Hematopoietic multipotent progenitor cell treated with erythropoietin and hydrocortisone succinate and interleukin-3 and kit ligand, for 15 days (in vitro differentiated cells): ENCODE measurements at places on chromosomes 4 and X.

DNA sequence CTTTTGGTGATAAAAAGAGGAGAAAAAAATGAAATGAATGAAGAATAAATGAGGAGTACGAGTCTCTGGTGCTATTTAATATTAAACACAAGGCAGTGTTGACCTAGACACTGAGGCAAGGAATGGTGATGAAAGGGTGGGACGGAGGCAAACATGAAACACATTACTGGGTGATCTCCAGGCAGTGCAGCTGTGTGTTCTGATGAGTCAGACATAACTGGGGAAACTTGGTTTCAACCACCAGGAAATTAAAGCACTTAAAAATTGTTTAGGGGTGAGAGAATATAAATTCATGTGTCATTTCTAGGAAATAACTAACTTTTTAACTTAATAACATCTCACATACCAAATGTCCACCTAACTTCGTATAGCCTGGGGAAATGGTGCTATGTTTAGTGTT lies 19.7 kb upstream of the CXCL6 start:
- no peak for DNase-seq

GRCh38 chr4:17230727-17231126 lies 281.2 kb downstream of the QDPR start:
- DNase-seq, result no peak

DNA sequence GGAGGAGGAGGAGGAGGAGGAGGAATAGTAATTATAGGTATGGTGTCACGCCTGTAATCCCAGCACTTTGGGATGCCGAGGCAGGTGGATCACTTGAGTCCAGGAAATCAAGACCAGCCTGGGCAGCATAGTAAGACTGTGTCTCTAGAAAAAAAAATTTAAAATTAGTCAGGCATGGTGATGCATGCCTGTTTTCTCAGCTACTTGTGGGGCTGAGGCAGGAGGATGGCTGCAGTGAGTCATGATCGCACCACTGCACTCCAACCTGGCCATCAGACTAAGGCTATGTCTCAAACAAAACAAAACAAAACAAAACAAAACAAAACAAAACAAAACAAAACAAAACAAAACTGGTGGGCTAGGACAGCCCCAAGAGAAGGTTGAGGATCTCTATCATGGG lies 3.0 kb downstream of the STARD8 start:
- no peak for DNase-seq

DNA sequence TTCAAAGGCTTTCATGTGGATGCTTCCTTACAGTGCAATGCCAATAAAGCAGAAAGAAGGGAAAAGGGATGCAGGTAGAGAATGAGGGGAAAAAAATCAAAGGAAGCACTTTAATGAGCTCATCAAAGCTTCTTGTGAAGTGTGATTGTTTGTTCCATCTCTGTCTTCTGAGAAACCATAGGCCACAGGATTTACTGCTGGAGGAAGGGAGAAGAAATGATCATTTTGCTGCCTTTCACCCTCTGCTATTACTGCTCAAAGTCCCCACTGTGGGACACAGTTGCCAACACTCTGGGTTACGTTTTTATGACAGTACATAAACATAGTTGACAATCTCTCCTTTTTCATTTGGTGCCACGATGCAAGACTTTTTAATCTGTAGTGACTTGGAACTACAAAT lies 558.0 kb upstream of the TECRL start:
- no peak for DNase-seq

GRCh38 chr4:47210828-47211227 lies 179.5 kb downstream of the GABRB1 start:
- DNase-seq, result no peak

- DNase-seq, result no peak
Measured at GRCh38 chr4:4640692-4641091, 98.8 kb upstream of the STX18 start.

DNA sequence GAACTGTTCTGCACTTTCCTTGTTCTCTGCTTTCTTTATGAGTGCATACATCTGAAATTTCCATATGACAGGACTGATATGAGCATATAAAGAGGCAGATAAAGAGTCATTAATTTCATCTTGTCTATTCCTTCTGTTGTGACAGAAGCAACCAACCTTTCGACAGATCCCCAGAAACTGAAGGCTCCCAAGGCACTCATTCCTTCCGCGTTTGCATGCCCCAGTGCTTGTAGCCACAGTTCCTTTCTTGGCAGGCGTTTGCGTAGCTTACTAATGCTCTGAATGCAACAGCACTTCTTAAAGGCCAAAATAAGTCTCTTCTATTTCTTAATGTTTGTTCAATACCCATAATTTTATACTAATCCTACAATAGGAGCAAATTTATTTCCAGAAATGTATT lies 94.0 kb upstream of the TBL1X start:
- no peak for DNase-seq

GRCh38 chr4:17058916-17059741 lies 160.7 kb upstream of the LDB2 start:
- DNase-seq, result no peak

DNA sequence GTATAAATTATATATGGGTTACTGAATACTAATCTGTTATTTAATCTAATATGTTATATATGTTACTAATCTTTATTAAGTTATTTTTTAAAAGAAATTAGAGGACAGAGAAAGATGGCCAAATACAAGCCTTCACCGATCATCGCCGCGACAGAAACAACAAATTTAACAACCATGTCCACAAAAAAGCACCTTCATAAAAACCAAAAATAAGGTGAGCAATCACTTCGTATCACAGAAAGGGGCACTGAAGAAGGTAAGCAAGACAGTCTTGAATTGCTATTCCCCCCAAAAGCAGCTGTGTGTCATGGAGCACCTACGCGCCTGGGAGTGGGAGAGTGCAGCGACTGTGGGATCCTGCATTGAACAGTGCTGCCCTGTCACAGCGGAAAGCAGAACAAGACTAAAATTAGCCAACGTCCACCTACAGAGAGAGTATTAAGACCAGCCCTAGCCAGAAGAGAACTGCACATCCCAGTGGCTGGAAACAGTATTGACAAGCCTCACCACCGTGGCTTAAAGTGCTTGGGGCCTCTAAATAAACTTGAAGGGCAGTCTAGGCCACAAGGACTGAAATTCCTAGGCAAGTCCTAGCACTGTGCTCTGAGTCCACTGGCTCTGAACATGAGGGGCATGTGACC lies 38.5 kb downstream of the LRBA start:
- DNase-seq, result no peak

GRCh38 chr4:26181616-26182015 lies 139.2 kb upstream of the RBPJ start:
- no peak for DNase-seq

DNA sequence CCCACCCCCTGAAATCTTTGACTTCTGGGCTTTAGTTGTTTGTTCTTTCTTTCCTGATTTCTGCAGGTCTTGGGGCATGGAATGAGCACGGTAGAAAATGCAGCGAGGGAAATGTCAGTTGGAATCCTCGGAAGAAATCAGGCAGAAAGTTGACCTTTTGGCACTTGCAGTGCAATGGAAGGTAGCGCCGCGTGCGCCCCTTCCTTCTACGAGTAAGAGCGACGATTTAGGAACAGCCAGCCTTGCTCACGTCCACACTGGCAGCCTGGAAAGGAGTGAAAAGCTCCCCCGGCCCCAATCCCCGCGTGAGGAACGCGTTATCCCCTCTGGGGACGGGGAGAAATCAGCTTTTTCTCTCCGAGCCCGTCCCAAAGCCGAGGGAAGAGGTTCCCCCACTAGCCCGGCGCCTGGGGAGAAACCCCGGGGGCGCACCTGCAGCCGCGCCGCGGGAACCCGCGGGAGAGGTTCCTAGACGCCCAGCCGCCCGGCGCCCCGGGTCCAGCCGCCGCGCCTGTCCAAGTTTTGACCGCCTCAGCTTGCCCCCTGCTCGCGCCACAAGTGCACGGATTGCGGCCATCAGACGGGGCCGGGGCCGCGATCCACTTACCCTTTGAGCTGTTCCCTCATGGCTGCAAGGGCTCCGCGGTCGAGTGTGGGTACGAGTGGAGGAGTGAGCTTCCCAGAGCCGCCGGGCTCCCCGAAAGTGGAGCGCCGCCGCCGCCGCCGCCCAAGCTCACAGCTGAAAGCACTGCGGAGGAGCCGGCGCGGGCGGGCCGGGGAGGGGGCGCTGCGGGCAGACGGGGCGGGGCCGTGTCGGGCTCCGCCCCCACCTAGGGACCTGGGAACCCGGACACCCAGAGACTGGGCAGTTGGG lies 194.6 kb upstream of the FTHL17 start:
- DNase-seq, result no peak
